ENCODE measurements at places on chromosomes 4 and X. TPM values are rescaled to one million over a fixed set of nuclear protein-coding genes. Genes with fewer than 3 reads are reported as not detected.

SSX2B gene
- not detected for total RNA-seq

DOCK11 gene
- total RNA-seq, result 49.1 TPM

CXCL1 gene
- 39.3 TPM for total RNA-seq

RRH gene
- not detected for total RNA-seq

PKD2 gene
- 44.3 TPM for total RNA-seq

PDE5A gene
- 20.4 TPM for total RNA-seq

CPE gene
- total RNA-seq, result 86.6 TPM

Measured in pericardium fibroblast (primary cell).